ENCODE measurements at places on chromosomes 5 and 9.
A peak's percentile ranks its signal among the peaks of the same experiment; 100 is the strongest.

DNA sequence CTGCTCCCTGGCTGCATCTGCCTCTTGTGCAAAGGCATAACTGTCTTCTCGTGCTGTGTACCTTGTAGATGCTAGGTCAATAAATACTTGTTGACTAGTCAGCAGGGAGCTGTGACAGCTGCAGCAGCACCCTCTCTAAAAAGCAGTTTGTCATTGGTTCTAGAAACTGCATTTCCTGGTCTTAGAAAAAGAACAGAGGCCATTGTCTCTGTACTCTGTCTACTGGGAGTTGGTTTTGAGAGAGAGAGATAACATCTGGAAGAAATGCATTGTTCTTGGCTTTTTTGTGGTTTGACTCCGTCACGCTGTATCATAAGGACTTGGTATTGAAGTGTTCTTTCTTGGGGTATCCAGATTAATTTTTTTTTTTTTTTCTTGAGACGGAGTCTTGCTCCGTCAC is 32.3 kb downstream of the SH3GLB2 start:
- peaks cover 33% of the 10 kb centered on the region for H3K36me3 ChIP-seq
- DNase-seq: no peak
- H3K27me3 ChIP-seq: no peaks in the 10 kb centered on the region
- peaks cover 2% of the 10 kb centered on the region for H3K4me1 ChIP-seq
- H3K4me3 ChIP-seq: no peak overlapping the region

DNA sequence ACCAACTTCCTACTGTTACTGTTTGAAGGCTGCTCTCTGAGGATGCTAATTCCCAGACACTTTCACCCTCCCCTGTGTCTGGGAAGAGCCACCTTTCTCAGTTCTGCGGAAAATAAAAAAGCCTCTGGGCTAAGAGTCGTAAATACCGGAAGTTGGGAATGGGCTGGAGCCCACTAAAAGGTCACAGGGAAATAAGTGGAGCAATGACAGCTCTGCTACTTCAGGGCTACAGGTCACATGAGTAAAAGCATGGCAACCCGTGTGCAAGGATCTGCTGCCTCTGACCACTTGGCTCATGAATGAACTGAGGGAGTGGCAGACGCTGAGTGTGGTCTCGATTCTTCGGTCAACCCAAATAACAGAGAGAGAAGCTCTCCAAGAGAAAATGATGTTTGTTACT is 25.8 kb upstream of the ATP6V1G1 start:
- no peak for DNase-seq
- H3K4me3 ChIP-seq: no peak overlapping the region
- peaks cover 2% of the 10 kb centered on the region for H3K4me1 ChIP-seq
- H3K27ac ChIP-seq: no peak overlapping the region
- H3K27me3 ChIP-seq: no peaks in the 10 kb centered on the region

DNA sequence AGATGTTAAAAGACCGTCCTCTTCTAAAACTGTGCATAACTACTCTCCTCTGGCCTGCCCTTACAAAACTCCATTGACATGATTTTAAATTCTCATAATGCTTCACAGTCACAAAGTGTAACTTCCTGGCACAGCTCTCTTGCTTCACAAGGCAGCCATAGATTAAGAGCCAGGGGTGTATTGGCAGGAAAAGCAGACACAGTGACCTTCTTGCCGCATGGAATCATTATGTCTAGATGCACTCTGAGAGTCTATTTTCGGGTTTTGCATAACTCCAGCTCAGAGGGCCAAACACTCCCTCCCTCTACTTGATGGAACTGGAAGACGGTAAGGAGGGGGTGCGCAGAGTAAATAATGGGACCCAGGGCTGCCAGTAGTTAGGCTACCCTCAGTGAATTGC is 110.1 kb downstream of the MARCHF3 start:
- H3K27me3 ChIP-seq: no peaks in the 10 kb centered on the region
- H3K4me3 ChIP-seq: no peak overlapping the region
- H3K27ac ChIP-seq: no peak overlapping the region
- H3K4me1 ChIP-seq: peaks cover 5% of the 10 kb centered on the region
- no peak for DNase-seq

DNA sequence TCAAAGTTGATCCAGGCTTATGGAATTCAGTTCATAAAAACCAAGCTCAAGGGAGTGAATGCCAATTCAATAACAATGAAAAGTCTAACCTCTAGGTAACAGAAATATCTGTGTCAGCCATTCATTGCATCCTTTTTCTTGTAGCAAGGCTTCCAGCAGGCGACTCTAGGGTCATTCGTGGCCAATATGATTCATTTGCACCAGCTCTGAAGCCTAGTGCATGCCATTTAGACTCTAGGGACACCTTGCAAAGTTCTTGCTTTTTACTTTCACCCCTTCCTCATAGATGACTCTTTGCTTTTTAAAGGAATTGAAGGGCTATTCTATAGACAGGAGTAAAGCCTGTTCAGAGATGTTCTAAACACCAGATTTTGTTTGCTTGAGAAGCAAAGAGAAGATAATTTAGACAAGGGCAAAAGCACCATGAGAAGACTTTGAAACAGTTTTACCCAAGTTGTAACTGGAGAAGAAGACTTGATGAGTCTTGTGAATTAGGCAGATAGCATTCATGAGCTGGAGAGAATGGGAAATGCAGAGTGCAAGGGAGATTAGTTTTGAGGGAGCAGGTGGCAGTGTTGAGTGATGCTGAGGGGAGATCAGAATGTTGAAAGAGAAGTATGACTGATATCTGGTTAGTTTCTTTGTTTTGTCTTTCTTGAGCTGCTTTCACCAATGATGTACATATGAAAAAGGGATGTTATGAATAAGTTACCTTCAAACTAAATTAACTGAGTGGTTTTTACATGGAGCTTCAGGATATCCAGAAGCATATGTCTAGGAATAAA is 94.5 kb downstream of the F2RL2 start:
- DNase-seq: no peak
- peaks cover 6% of the 10 kb centered on the region for H3K36me3 ChIP-seq
- H3K4me1 ChIP-seq: peaks cover 39% of the 10 kb centered on the region
- no peaks in the 10 kb centered on the region for H3K27me3 ChIP-seq
- no peak overlapping the region for H3K27ac ChIP-seq

DNA sequence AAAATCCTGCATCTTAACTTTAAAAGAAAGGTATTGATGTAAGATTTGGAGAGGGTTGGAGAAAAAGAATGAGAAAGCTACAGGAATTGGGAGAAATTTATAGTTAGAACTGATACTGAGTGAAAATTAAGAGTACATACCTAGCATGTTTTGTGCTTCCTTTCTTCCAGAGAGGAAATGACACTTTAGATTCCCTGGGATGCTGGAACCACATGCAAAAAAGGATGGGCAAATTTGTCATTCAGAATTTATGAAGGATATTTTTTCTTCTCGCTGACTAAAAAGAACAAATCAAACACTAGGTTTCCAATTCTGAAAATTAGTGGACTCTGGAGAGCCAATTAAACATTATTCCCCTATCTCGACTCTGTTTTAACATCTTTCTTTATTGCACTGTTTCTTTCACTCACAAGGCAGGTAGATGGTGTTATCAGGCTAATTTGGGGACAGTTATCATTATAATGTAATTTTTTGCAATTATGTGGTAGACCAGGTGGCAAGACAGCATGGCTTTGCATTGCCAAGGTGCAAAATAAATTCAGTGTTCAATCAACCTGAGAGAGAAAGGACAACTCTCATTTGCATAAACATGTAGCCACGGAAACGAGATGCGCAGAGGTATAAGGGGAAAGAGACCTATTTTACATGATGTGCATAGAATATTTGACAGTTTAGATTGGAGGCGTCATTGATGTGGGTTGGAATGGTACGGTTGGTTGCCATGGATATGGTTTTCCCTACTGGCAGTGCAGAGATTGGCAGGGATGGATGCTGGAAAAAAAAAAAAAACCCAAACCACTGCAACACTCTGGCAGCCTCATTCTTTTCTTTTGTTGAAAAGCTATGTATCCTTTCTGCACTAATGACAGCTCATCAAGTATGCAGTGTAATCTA is 320.4 kb upstream of the CCNH start:
- H3K36me3 ChIP-seq: no peaks in the 10 kb centered on the region
- H3K4me3 ChIP-seq: no peak overlapping the region
- DNase-seq: no peak
- no peaks in the 10 kb centered on the region for H3K27me3 ChIP-seq
- no peak overlapping the region for H3K27ac ChIP-seq

- peaks cover 15% of the 10 kb centered on the region for H3K4me1 ChIP-seq
- H3K36me3 ChIP-seq: peaks cover 12% of the 10 kb centered on the region
- no peak for DNase-seq
- H3K27me3 ChIP-seq: no peaks in the 10 kb centered on the region
- H3K4me3 ChIP-seq: no peak overlapping the region
- H3K27ac ChIP-seq: no peak overlapping the region
Observed at GRCh38 chr5:43061352-43062075, 21.4 kb upstream of the ANXA2R start.

DNA sequence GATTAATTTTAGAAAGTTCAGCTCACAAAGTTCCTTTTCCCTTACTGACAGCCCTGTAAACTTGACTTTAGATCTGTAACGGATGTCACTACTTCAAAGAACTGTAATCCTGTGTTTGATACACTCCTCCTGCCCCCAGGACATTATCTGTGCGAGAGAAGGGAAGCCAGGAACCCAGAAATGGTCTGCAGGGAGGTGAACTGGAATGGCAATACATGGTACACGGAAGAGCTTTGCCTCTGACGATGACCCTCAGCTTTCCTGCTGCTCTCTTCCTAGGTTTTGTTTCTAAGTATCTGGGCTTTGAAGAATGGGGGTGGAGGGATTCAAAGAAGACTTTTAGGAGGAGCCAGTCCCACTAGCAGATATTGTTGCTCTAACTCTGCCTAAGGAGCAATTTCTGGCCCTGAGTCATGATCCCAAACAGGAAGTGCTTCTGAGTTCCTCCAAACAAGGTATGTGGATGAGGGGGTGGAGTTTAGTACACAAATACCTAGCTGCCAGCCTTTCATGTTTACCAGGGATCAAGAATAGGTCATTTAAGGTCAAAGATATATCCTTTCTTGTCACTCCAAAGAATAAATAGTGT is 43.4 kb upstream of the TMC1 start:
- no peak for DNase-seq
- peaks cover 1% of the 10 kb centered on the region for H3K36me3 ChIP-seq
- H3K27ac ChIP-seq: peak overlapping the region; percentile 7
- H3K4me1 ChIP-seq: peaks cover 42% of the 10 kb centered on the region

GRCh38 chr9:131668439-131669268 is 71.2 kb downstream of the RAPGEF1 start:
- H3K27me3 ChIP-seq: no peaks in the 10 kb centered on the region
- peak; percentile 74 for DNase-seq
- H3K4me1 ChIP-seq: peaks cover 71% of the 10 kb centered on the region
- peak overlapping the region; percentile 95 for H3K27ac ChIP-seq
- H3K36me3 ChIP-seq: peaks cover 19% of the 10 kb centered on the region

- H3K27me3 ChIP-seq: no peaks in the 10 kb centered on the region
- peaks cover 27% of the 10 kb centered on the region for H3K4me1 ChIP-seq
- H3K36me3 ChIP-seq: peaks cover 6% of the 10 kb centered on the region
- H3K4me3 ChIP-seq: peak overlapping the region; percentile 67
- no peak for DNase-seq
- H3K27ac ChIP-seq: peak overlapping the region; percentile 86
Observed at GRCh38 chr9:83473488-83473971, 64.7 kb downstream of the FRMD3 start.

DNA sequence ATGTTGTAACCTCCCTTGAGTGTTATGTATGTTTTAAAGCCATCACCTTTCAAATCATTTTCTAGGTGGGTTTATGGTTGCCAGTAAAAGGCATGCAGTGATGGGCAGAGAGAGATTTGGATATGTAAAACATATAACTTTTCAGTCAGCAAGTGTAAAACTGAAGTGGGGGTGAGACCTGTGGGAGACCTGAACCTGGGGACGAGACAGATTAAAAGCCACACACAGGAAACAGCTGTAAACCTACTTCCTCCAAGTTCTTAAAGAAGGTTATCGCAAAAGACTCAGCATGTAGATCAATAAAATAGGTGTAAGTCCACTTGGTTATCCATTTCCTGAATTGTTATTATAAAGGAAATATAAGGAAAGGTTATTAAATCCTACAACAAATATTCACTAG is 76.6 kb downstream of the YIPF5 start:
- H3K27ac ChIP-seq: no peak overlapping the region
- H3K4me1 ChIP-seq: peaks cover 4% of the 10 kb centered on the region
- no peaks in the 10 kb centered on the region for H3K36me3 ChIP-seq
- no peak overlapping the region for H3K4me3 ChIP-seq
- no peak for DNase-seq

GRCh38 chr9:136052991-136053756 is 41.9 kb downstream of the NACC2 start:
- no peak for DNase-seq
- peaks cover 14% of the 10 kb centered on the region for H3K4me1 ChIP-seq
- H3K27me3 ChIP-seq: peaks cover 12% of the 10 kb centered on the region
- H3K27ac ChIP-seq: no peak overlapping the region

GRCh38 chr5:159678657-159679392 is 237.5 kb upstream of the ADRA1B start:
- no peak for DNase-seq
- H3K4me1 ChIP-seq: peaks cover 7% of the 10 kb centered on the region
- no peak overlapping the region for H3K27ac ChIP-seq
- no peaks in the 10 kb centered on the region for H3K27me3 ChIP-seq
- no peak overlapping the region for H3K4me3 ChIP-seq

- peaks cover 5% of the 10 kb centered on the region for H3K27me3 ChIP-seq
- no peak overlapping the region for H3K4me3 ChIP-seq
- no peaks in the 10 kb centered on the region for H3K36me3 ChIP-seq
- DNase-seq: no peak
- no peak overlapping the region for H3K27ac ChIP-seq
- no peaks in the 10 kb centered on the region for H3K4me1 ChIP-seq
Observed at GRCh38 chr5:59744531-59744992, 149.0 kb downstream of the PDE4D start.

DNA sequence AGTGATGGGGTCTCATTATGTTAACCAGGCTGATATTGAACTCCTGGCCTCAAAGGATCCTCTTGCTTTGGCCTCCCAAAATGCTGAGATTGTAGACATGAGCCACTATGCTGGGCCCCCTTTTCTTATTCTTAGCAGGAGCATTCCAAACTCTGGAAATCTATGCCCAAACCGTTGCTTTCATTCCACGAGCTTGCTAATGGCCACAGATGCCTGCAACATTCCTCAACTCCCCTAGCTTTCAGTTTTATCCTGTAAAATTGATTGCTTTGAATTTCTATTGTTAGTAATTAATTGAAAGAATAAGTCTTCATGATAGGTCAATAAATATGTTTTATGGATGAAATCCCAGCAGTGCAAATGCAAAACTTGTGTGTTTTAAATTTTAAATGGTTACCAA is 564.8 kb upstream of the WWC1 start:
- no peak overlapping the region for H3K4me3 ChIP-seq
- H3K36me3 ChIP-seq: no peaks in the 10 kb centered on the region
- no peaks in the 10 kb centered on the region for H3K27me3 ChIP-seq
- H3K4me1 ChIP-seq: peaks cover 1% of the 10 kb centered on the region
- H3K27ac ChIP-seq: no peak overlapping the region

Data from activated naive CD8-positive, alpha-beta T cell treated with anti-CD3 and anti-CD28 coated beads for 36 hours (primary cell).